ENCODE measurements at places on chromosomes 6 and 20.

DNA sequence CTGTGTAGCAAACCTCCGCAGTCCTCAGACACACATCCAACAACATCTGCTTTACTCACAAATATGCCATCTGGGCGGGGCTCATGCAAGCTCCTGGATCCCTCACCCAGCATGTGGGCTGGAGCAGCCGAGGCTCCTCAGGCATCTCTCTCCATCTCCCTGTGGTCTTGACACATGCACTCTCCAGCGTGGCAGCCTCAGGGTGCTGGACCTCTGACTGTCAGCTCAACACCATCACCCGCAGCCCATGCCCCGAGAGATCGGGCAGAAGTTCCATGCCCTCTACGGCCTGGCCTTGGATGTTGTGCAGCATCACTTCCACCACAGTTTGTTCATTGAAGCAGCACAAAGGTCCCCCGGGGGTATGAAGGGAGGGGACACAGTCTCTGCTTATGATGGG, 32.6 kb upstream of the CD93 start:
- no peak for DNase-seq

DNA sequence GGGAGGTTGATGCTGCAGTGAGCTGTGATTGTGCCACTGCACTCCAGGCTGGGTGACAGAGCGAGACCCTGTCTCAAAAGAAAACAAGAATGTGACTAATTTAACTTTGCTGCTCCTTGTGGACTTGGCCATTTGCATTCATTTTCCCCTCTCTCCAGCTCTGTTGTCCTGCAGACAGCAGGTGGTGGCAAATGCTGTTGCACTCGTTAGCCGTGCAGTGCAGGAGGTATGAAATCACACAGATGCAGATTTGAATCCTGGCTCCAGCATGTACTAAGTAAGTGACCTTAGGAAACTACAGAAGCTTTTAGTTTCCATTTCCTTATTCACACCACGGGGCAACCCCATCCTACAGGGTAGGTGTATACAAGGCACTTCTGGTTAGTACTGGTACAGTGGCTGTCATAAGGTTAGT, 9.6 kb upstream of the BEND3 start:
- DNase-seq = no peak

- no peak for DNase-seq
Observed at GRCh38 chr6:112979830-112980229, 632.7 kb downstream of the RFPL4B start.

DNA sequence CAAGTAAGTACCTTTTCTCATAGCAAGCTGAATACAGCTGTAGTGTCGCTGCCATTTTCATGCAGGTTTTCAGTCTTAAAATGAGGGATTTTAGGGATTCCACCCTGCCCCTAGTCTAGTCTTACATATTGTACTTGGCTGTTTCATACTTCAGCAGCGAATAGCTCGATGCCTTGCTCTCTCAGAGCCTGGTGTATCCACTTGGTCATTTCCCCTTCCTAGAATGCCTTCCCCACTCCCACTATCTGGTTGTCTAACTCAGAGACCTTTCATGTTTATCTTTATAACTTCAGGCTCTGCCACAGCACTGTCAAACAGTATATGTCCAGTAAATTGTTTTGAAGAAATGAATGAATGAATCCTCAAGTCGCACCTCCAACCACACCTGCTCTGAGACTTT, 21.1 kb upstream of the IPCEF1 start:
- no peak for DNase-seq

DNA sequence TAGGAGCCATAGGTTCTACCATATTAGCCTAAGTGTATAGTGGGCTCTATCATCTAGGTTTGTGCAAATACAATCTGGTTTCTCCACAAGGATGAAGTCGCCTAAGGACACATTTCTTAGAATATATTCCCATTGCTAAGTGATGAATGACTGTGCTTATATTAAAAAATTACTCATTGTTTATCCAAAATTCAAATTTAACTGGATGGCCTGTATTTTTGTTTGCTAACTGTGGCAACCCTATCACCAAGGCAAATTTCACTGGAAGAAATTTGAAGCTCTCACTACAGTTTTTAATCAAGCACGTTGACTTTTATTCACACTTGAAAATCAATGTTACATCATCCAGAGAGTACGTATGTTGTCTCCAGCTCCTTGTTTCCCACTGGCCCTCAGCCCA, 13.9 kb downstream of the GCM2 start:
- no peak for DNase-seq

DNA sequence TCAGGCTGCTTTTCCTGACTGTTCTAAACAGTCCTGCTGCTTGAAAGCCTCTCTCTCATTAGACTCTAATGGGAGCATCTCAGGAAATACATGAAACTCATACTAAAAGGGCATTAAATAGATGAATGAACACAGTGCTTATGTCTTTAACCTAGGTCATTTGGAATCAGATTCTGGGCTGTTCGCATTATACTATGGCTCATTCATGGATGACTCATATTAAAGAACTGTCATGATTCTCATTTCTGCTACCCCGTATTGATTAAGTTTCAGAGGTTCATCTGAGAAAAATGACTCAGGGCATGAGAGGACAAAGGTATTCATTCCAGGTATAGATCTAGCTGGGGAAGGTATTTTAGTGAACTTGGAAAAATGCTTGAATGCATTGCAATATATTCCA, 335.5 kb downstream of the GJA1 start:
- DNase-seq = no peak

DNA sequence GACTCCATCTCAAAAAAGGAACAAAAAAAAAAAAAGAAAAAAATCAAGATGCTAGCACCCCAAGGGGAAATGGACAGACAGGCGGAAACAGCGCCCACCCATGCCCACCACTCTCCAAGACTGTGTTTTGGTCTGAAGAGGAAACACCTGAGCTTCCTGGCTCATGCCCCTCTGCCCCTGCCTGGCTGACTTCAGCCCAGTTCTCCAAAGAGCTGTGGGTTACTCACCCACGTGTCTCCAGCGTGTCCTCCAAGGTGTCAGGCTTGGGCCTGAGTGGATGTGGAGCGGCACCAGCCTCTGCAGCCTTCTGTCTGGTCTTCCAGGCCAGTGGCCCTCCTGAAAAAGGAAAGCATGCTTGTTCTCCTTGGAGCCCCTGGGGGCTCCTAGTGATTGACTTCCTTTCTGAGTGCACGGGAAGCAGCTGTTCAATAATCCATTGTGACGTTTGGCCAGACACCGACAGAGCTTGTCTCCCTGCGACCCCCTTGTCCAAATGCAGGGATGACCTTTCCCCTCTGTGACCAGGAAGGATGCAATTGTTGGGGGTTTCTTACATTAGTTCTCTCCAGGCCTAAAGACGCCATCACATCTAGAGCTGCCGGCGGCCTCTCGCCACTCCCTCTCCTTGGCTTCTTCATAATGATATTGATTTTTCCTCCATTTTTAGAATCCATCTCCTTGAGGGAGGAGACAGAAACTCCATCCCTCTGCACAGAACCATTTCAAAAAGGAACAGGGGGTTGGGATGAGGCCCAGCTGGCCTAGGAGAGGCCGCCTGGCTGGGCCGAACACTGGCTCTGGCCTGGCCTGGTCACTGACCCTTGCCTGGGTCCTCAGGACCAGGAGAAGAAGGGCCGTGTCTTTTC, 58.4 kb downstream of the ADNP start:
- no peak for DNase-seq

- DNase-seq = no peak
Observed at GRCh38 chr6:133612459-133612858, 276.5 kb upstream of the TCF21 start.

- DNase-seq = no peak
Observed at GRCh38 chr20:40806929-40807820, 118.1 kb upstream of the MAFB start.

DNA sequence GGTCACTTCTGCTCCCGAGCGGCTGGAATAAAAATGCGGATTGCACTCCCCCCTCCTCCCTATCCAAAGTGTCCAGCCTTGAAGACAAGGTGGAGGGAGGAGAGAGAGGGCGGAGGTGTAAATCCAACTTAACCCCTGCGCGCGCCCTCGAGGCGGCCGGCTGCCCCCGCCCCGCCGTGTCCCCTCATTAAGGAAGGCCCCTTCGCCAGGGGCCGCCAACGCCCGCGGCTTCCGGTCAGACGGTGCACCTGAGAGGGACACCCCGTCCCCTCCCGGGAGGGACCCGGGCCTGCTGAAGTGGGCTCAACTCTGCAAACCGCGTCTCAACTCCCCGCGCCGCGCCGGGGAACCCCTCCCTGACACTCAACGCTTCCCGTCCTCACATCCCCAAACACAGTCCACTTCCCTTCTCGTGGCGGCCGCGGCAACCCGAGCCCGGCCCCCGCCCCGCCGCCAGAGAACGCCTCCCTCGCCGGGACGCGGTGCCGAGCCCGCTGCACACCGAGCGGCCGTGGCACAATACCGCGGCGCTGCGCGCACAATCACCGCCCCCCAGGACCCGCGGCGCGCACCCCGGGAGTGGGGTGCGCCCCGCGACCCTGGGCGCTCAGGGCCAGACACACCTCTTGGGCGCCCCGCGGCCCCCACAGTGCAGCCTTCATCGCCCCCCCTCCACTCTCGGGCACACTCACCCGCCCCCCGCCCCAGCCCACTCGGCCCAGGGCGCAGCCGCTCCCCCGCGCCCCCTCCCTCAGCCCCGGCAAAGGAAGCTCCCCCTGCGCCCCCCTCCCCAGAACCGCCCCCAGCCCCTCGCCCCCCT, 102.5 kb downstream of the NOL4L start:
- peak; percentile 52 for DNase-seq

DNA sequence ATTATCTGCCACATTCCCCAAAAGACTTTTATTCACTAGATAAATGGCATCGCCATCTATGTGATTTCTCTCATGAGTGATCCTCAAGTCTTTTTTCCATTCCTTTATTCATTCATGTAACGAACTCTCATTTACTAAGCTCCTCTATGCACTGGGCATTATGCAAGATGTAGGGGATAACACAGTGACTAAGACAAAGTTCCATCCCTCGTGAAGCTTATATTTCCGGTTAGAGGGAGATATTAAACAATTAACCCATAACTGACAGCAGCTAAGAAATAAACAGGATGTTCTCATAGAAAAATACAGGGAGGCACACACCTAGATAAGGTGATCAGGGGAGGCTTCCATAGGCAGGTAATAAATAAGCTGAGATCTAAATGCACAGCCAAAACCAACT, 17.2 kb upstream of the PREX1 start:
- DNase-seq = no peak

DNA sequence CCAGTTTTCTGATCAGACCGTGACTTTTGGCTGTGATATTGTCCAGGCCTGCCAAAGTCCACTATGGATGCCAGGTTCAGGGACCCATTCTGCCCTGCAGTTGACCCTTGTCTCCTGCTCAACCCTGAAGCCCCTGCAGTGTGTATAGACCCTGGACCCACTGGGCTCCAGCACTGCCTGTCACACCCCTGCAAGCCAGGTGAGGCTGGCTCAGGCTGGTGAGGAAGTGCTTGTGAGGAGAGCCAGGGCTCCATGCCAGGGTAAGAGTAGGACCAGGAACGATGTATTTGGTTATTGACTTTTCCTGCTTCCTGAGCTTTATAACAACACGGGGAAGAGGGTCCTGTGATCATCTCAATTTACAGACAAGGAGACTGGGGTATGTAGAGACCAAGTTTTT, 19.1 kb upstream of the CD93 start:
- no peak for DNase-seq

DNA sequence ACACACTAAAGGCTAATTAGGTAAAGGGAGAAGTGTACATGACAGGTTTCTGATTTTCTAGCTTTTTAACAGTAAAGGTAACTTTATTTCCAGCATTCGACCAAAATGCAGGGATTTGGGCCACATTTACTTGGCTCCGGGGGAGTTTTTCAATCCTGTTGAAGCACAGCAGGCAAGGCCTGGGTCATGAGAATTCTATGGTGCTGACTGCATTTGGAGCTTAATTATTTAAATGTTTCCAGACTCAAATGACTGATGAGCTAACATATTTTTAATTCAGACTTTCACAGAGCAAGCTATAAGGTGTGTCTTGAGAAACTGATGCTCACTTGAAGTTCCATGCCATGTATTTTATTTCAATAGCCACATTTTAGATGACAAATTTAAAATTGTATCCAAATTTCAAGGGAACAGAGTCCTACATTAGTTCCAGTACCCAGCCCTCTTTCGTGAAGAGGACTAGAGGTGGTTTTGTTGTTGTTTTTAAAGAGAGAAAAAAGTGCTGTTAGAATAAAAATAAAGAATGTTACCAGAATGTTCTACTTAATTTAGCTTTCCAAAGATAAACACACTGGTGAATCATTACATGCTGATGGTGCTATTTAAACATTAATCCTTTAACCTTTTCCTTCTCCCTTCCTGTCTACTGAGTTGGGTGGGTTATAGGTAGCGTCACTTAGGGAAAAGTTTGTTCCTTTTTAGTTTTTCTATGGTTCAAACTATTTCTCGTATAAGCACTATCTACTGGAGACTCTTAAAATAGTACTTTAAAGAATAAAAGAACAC, 82.3 kb upstream of the PHACTR2 start:
- DNase-seq = no peak

- no peak for DNase-seq
Observed at GRCh38 chr20:49310705-49311104, 32.8 kb upstream of the ZNFX1 start.

DNA sequence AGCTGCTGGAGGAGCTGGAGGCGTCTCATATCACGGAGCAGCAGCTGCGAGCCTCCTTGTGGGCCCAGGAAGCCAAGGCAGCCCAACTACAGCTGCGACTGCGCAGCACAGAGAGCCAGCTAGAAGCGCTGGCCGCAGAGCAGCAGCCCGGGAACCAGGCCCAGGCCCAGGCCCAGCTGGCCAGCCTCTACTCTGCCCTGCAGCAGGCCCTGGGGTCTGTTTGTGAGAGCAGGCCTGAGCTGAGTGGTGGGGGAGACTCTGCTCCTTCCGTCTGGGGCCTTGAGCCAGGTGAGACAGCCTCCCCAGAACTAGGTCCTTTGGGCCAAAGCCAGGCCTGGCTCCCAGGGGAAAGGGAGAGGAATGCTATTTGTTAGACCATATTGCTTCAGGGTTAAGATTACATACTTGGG, 31.7 kb downstream of the C20orf173 start:
- DNase-seq = no peak

DNA sequence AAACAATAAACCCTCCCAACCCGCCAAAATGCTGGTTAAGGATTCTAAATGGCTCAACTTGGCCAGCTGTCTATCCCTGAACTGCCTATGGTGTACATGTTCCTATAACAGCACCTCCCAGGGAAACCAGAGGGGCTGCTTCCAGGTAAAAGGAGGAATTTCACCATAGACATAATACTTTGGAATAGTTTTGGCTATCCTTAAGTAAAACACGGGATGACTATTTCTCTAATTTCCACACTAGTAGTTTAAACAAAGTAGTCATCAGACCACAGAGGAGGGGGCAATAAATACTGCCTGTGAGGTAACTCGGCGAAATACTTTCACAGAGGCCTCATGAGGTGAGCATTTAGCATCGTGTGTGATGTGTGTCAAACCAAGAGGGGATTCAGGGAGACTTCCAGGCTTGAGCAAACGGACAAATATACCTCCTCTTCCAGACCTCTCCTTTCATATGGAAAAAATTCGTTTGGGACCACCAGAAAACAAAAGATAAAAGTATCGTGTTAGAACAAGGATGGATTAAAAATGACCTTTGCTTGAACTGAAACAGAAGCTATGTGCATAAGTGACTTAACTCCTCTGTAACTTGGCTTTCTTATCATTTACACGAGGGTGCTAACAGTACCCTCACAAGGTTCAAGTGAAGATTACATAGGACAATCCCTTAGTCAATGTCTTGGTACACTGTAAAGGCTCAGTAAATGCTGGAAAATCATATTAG, 1.0 kb upstream of the XRN2 start:
- no peak for DNase-seq
